Activated T-cell treated with anti-CD3 and anti-CD28 coated beads, Interleukin-2, amount 50 U/mL, for 4 hours (primary cell): ENCODE measurements at places on chromosomes 7 and 10. TPM values are rescaled to one million over a fixed set of nuclear protein-coding genes. Genes with fewer than 3 reads are reported as not detected.

Gene SPDYE2
- not detected for total RNA-seq

Gene OR2A42
- not detected for total RNA-seq

Gene HOXA7
- total RNA-seq, result not detected

Gene AQP1
- 0.91 TPM for total RNA-seq

Gene LEP
- total RNA-seq, result not detected

Gene ECHDC3
- 1.8 TPM for total RNA-seq

Gene GRK5
- 15.3 TPM for total RNA-seq

Gene CRHR2
- total RNA-seq, result not detected

Gene MARVELD1
- total RNA-seq, result 2.5 TPM

Gene OPN1SW
- total RNA-seq, result not detected

Gene COBL
- total RNA-seq, result 0.03 TPM

Gene DNAJB6
- 107 TPM for total RNA-seq

Gene HYAL4
- total RNA-seq, result not detected

Gene PTPRZ1
- 0.05 TPM for total RNA-seq

Gene LIPJ
- total RNA-seq, result not detected

Gene SPDYE6
- not detected for total RNA-seq

Gene TMEM273
- total RNA-seq, result 96.4 TPM

Gene ITPRID1
- total RNA-seq, result not detected

Gene OR2A7
- total RNA-seq, result 0.71 TPM

Gene PEX1
- 12.4 TPM for total RNA-seq

Gene SEMA3A
- total RNA-seq, result 0.03 TPM

Gene AEBP1
- 26.7 TPM for total RNA-seq

Gene SKIDA1
- total RNA-seq, result not detected

Gene CYP2C9
- 0.23 TPM for total RNA-seq

Gene CUX1
- total RNA-seq, result 20.7 TPM

Gene NKX1-2
- not detected for total RNA-seq

Gene ENTPD1
- total RNA-seq, result 0.23 TPM

Gene SEPTIN14
- not detected for total RNA-seq

Gene TMEM196
- total RNA-seq, result not detected

Gene ACSM6
- total RNA-seq, result not detected

Gene EVX1
- not detected for total RNA-seq

Gene SFXN4
- total RNA-seq, result 72.8 TPM

Gene MYO3A
- not detected for total RNA-seq

Gene LRRTM3
- not detected for total RNA-seq

Gene FOXI2
- not detected for total RNA-seq

Gene SP4
- total RNA-seq, result 10.5 TPM

Gene CPA2
- total RNA-seq, result 0.55 TPM

Gene ZDHHC4
- 27.5 TPM for total RNA-seq

Gene MSMB
- not detected for total RNA-seq

Gene PRKAR1B
- 49.9 TPM for total RNA-seq

Gene CFAP70
- total RNA-seq, result 0.37 TPM

Gene PKD2L1
- not detected for total RNA-seq

Gene ANKRD61
- 0.35 TPM for total RNA-seq

Gene NEURL1
- 1.5 TPM for total RNA-seq

Gene NPFFR1
- total RNA-seq, result not detected

Gene GJD4
- total RNA-seq, result not detected

Gene UNC5B
- 0.43 TPM for total RNA-seq

Gene MMRN2
- total RNA-seq, result 0.18 TPM
